ENCODE measurements at places on chromosomes 4 and X.

GRCh38 chr4:56626420-56626819 lies 54.7 kb downstream of the HOPX start:
- no peak overlapping the region for H3K4me3 ChIP-seq
- H3K27ac ChIP-seq, result no peak overlapping the region

DNA sequence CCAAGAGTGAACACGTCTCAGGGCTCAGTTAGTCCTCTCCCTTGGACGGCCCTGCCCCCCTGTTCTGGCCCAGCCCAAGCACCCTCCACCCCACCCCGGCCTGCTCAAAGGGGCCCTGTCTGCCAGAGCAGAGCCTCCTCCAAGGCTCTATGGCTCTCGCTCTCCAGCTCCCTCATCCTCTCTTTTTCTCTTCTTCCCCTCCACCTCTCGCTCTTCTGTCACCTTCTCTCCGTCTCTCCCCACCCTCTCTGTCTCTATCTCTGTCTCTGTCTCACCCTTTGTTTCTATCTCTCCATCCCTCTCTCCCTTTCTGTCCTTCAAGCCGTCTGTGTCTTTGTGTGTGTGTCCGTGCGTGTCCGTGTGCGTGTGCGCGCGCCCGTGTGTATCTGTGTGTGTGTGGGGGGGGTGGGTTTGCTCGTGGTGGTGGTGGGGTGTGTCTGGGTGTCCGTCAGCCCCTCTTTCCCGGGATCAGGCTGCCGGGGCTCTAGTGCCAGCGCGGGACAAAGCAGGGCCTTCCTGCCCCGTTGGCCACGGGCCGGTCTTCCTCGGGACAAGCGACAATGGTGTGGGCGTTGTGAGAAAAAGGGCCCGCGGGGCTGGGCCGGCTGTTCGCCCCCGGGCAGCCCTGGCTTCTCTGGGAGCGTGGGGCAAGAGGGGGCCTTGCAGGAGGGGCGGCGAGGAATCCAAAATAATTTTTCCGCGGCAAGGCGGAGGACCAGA lies 8.7 kb downstream of the FRG2 start:
- peak overlapping the region; percentile 33 for H3K4me3 ChIP-seq
- H3K36me3 ChIP-seq, result no peaks in the 10 kb centered on the region
- no peak overlapping the region for H3K27ac ChIP-seq
- no peak for DNase-seq
- H3K4me1 ChIP-seq, result no peaks in the 10 kb centered on the region
- peaks cover 76% of the 10 kb centered on the region for H3K27me3 ChIP-seq

DNA sequence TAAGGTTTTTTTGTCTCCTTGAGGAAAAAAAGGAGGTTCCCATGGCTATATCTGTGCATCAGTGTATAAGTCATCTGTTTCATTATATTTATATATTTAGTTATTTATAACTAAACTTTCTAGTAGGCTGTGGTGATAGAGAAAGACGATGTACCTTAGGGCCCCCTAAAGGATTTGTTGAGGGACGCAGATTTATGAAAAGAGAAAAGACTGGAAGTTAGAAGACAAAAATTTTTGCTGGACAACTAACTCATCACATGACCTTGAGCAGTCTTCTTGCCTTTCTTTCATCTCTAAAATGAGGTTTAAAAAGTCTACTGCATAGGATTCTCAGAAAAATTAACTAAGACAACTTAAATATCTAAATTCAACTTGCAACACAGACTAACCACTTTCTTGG lies 6.1 kb downstream of the GASK1B start:
- H3K4me1 ChIP-seq, result no peaks in the 10 kb centered on the region
- no peak overlapping the region for H3K4me3 ChIP-seq
- no peak overlapping the region for H3K27ac ChIP-seq
- no peak for DNase-seq

GRCh38 chr4:155005395-155006090 lies 202.9 kb upstream of the NPY2R start:
- no peaks in the 10 kb centered on the region for H3K36me3 ChIP-seq
- no peaks in the 10 kb centered on the region for H3K27me3 ChIP-seq
- no peak overlapping the region for H3K27ac ChIP-seq
- no peak for DNase-seq
- no peaks in the 10 kb centered on the region for H3K4me1 ChIP-seq

- DNase-seq, result no peak
- H3K4me1 ChIP-seq, result peaks cover 19% of the 10 kb centered on the region
- no peak overlapping the region for H3K4me3 ChIP-seq
Observed at GRCh38 chr4:2862528-2862927, 18.9 kb downstream of the ADD1 start.

GRCh38 chr4:184421533-184422155 lies 52.7 kb downstream of the IRF2 start:
- no peak overlapping the region for H3K4me3 ChIP-seq
- H3K27ac ChIP-seq, result no peak overlapping the region
- no peaks in the 10 kb centered on the region for H3K27me3 ChIP-seq
- no peaks in the 10 kb centered on the region for H3K4me1 ChIP-seq
- peaks cover 75% of the 10 kb centered on the region for H3K36me3 ChIP-seq

GRCh38 chrX:114650351-114650750 lies 66.5 kb downstream of the HTR2C start:
- H3K27me3 ChIP-seq, result no peaks in the 10 kb centered on the region
- DNase-seq, result no peak
- H3K4me3 ChIP-seq, result no peak overlapping the region
- no peak overlapping the region for H3K27ac ChIP-seq
- H3K4me1 ChIP-seq, result no peaks in the 10 kb centered on the region
- no peaks in the 10 kb centered on the region for H3K36me3 ChIP-seq

All from neuronal stem cell (in vitro differentiated cells).